ENCODE measurements at places on chromosomes 6 and 20. TPM values are rescaled to one million over a fixed set of nuclear protein-coding genes. Genes with fewer than 3 reads are reported as not detected.
A peak's percentile ranks its signal among the peaks of the same experiment; 100 is the strongest.

The SULF2 gene
- 42.0 TPM for total RNA-seq

GRCh38 chr6:32096394-32097258, 12.5 kb downstream of the TNXB start:
- H3K27ac ChIP-seq, result no peak overlapping the region
- H3K4me1 ChIP-seq, result peaks cover 36% of the 10 kb centered on the region
- no peak for DNase-seq
- H3K4me3 ChIP-seq, result no peak overlapping the region
- H3K27me3 ChIP-seq, result peaks cover 21% of the 10 kb centered on the region

The TCP11 gene
- 0.35 TPM for total RNA-seq

DNA sequence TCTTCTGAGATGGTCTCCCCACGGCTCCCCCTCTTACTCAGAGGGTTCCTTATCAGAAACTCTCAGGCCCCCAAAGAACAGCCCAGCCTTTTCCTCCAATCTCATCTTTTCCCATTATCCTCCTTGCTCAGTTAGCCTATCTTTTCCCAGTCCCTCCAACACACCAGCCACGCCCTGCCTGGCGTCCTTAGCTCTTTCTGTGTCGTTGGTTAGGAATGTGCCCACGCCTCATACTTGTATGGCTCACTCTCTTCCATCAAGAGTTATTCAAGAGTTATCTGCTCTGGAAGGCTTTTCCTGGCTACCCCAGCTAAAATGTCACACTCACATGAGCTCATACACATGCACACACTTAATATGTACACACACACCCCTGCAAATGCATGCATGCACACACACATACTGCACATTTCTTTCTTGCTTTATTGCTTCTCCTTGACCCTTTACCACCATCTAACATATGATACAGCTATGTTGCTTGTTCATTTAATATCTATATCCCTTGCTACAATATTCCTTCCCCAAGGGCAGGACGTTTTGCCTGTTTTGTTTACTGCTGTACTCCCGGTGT, 37.6 kb downstream of the SLC2A10 start:
- H3K4me3 ChIP-seq, result no peak overlapping the region
- H3K27ac ChIP-seq, result no peak overlapping the region
- no peak for DNase-seq
- no peaks in the 10 kb centered on the region for H3K27me3 ChIP-seq

The AFDN gene
- 137 TPM for total RNA-seq

GRCh38 chr6:133740816-133741215, 148.1 kb upstream of the TCF21 start:
- H3K36me3 ChIP-seq, result no peaks in the 10 kb centered on the region
- no peak overlapping the region for H3K27ac ChIP-seq
- no peaks in the 10 kb centered on the region for H3K4me1 ChIP-seq

The HLA-DMB gene
- total RNA-seq, result 59.0 TPM

The SYCP2 gene
- 1.8 TPM for total RNA-seq

DNA sequence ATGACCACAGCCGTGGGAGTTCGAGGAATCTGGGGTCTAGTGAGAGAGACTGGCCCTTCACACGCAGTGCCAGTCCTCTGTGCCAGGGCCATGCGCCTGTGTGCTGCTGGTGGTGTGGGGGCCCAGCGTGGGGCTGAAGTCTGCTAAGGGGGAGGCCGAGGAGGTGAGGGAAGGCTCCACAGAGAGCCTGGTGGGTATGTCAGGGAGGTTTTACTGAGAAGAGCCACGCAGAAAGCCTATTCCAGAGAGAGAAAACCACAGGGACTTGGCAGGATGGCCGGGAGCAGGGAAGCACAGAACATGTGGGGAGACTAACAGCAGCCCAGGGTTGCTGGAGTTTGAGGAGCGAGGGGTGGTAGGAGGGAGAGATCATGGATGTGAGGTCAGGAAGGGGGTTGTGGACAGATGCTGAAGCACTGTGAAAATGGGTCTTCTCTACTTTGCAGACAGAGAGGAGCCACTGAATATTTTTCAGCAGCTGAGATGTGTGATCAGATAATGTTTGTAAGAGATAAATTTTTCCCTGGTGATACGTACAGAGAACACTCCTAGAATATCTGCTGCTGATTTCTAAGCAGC, 35.3 kb downstream of the DUSP22 start:
- H3K27ac ChIP-seq, result peak overlapping the region; percentile 29
- no peak for DNase-seq
- H3K36me3 ChIP-seq, result no peaks in the 10 kb centered on the region
- H3K4me3 ChIP-seq, result no peak overlapping the region
- peaks cover 23% of the 10 kb centered on the region for H3K4me1 ChIP-seq

DNA sequence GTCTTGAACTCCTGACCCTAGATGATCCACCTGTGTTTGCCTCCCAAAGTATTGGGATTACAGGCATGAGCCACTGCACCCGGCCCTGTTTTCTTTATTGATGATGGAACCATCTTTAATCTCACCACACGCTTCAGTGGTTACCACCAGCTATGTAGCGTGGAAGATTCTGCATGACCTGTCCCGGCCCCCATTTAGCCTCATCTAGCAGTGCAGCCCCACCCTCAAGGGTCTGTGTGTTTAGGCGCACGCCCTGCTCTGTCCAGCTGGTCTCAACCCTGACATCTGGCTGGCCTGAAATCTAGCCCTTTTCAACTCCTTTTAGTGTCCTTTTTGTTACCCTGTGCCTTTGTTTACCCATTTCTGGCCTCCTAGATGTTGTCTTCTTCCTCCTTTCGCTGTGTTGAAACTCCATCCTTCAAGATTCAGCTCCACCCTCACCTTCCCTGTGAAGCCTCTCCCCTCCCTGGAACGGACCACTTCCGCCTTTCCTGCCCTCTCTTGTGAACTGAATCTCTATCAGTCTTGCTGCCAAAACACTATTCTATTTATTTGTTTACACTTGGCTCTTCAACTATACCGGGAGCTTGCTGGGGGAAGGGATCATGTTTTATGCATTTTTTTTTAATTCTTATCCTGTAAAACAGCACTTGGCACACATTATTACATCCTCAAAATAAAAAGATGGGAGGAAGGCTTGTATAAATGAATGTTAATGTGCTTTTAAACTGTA, 101.0 kb upstream of the MTHFD1L start:
- no peak for DNase-seq
- no peaks in the 10 kb centered on the region for H3K36me3 ChIP-seq
- no peak overlapping the region for H3K27ac ChIP-seq
- H3K4me3 ChIP-seq, result no peak overlapping the region
- peaks cover 5% of the 10 kb centered on the region for H3K4me1 ChIP-seq

GRCh38 chr20:25061103-25061799, 3.3 kb upstream of the ACSS1 start:
- H3K36me3 ChIP-seq, result no peaks in the 10 kb centered on the region
- no peaks in the 10 kb centered on the region for H3K27me3 ChIP-seq
- no peak overlapping the region for H3K27ac ChIP-seq

DNA sequence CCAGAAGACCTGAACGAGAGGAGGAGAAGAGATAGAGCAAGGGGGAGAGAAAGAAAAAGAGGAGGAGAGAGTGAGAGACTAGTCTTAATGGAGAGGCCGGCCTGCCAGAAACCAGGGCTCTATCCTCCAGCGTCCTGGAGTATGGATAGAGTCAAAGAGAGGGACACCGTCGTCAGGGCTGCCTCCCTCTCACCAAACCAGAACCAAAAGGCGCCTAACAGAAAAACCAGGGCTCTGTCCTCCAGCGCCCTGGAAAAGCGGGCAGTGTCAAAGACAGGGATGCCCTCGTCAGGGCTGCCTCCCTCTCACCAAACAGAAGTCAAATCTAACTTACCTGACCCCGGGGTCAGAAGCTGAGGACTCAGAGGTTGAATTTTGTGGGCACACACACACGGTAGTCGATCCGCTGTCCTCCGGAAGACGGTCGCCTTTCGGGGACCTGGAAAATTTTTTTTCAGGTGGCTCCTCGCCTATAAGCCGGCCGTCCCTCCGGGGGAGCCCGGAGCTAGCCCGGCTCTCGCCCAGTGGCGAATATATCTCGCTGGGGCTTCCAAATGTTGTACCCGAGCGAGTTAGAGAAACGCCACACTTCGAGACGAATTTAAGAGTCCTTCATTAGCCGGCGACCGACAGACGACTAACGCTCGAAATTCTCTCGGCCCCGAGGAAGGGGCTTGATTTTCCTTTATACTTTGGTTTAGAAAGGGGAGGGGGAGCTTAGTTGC, 148.2 kb downstream of the TRIM27 start:
- H3K4me1 ChIP-seq, result no peaks in the 10 kb centered on the region
- no peak overlapping the region for H3K27ac ChIP-seq
- peaks cover 100% of the 10 kb centered on the region for H3K27me3 ChIP-seq
- no peak for DNase-seq
- H3K36me3 ChIP-seq, result no peaks in the 10 kb centered on the region
- H3K4me3 ChIP-seq, result no peak overlapping the region

- H3K36me3 ChIP-seq, result peaks cover 32% of the 10 kb centered on the region
- no peak overlapping the region for H3K27ac ChIP-seq
- H3K4me1 ChIP-seq, result no peaks in the 10 kb centered on the region
- no peaks in the 10 kb centered on the region for H3K27me3 ChIP-seq
- no peak for DNase-seq
Observed at GRCh38 chr6:4067673-4068072, 11.3 kb downstream of the FAM217A start.

DNA sequence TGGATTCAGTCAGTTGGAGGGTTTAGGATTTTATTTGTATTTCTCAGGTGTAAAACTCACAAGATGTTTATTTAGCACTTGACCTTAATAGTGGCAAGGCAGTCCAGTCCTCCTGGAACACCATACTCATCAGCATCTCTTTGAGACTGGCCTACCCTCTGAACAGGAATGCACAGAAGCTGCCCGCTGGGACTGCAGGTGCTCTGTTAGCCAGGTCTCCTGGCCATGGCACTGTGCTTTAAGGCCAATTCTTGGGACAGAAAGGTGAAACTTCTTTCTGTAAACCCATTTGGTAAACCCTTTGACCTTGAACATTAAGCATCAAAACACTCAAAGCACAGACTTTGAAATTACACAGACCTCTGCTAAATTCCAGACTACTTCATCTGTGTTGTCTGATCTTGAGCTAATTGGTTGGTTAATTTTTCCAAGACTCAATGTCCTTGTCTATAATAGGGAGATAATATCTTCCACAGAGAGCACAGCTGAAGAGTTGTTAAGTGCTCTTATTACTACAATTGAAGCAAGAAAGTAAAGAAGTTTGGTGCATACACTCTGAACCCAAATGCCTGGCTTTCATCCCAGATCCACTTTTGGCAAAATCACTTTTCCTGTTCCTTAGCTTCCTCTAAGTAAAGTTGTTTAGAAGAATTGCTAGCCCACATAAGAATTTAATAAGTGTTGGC, 54.9 kb upstream of the NT5E start:
- H3K4me1 ChIP-seq, result no peaks in the 10 kb centered on the region
- H3K27me3 ChIP-seq, result no peaks in the 10 kb centered on the region
- H3K36me3 ChIP-seq, result no peaks in the 10 kb centered on the region
- H3K4me3 ChIP-seq, result no peak overlapping the region
